ENCODE measurements at places on chromosomes 5 and 9.

- DNase-seq, result no peak
These were observed 18.0 kb upstream of the STARD4 start for GRCh38 chr5:111530298-111530740.

DNA sequence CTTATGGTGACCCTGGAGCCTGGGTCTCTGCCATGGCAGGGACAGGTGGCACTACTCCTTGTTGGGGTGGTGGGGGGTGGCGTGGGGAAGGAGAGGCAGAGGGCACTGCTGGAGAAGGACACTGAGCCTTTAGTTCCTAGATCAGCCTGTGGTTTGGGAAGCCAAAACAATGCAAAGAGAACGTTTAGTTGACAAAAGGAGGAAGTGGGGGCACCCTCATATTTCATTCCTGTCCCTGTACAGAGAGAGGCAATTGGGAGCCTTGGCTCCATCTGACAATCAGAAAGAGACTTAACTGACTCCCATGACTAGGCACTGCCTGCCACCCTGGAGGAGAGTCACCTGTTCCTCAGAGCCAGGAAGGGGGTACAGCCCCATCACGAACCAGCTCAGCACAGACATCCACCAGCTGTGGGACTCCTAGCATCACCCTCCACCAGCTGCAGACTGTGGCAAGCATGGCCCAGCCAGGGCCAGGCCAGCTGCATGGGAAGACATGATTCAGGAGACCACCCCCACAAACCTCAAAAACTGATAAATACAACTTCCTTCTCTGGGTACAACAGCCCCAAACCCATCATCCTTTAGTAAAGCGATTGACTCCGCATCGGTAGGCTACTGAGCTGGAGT lies 257.5 kb downstream of the HSPA4 start:
- no peak for DNase-seq

- DNase-seq, result no peak
These were observed 796 bp upstream of the GADD45G start for GRCh38 chr9:89603767-89604665.

DNA sequence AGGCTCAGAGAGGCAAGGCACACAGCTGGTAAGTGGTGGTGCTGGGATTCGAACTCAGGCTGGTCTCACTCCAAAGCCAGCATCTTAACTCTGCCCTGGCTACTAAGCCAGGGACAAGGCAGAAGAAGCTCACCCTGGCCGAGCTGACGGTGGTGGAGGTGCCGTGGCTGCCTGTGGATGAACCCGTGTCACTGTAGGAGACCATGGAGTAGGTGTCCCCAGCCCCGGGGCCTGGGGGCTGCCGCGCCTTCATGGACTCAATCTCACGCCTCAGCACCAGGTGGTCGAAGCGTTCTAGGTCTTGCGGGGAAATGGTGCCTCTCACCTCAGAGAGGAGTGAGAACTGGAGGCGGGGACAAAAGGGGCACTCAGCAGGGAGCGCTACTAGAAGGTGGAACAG lies 35.4 kb upstream of the AKNA start:
- DNase-seq, result no peak

- no peak for DNase-seq
These were observed 145.9 kb downstream of the PRELID2 start for GRCh38 chr5:145689235-145689634.

DNA sequence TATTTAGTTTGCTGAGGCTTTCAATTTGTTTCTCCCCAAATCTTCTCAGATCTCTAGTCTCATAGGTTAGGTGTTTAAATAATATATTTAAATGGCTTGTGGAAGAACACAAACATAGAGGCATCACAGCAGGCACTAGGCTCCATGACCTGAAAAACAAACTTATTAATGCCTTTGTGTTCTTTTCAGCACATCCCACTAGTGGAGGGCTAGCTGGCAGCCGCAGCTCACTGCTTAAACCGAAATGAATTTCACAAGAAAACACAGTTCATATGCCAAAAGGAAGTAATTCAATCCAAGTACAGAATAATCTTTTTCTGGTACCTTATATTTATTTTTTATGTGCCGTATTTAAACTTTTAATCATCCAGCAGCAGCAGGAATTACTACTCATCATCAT lies 382.5 kb downstream of the PLK2 start:
- DNase-seq, result no peak

- DNase-seq, result no peak
These were observed 284.7 kb downstream of the NR2F1-AS1 start for GRCh38 chr5:93296338-93296737.

- no peak for DNase-seq
These were observed 505.5 kb downstream of the MAT2B start for GRCh38 chr5:164010900-164011299.

DNA sequence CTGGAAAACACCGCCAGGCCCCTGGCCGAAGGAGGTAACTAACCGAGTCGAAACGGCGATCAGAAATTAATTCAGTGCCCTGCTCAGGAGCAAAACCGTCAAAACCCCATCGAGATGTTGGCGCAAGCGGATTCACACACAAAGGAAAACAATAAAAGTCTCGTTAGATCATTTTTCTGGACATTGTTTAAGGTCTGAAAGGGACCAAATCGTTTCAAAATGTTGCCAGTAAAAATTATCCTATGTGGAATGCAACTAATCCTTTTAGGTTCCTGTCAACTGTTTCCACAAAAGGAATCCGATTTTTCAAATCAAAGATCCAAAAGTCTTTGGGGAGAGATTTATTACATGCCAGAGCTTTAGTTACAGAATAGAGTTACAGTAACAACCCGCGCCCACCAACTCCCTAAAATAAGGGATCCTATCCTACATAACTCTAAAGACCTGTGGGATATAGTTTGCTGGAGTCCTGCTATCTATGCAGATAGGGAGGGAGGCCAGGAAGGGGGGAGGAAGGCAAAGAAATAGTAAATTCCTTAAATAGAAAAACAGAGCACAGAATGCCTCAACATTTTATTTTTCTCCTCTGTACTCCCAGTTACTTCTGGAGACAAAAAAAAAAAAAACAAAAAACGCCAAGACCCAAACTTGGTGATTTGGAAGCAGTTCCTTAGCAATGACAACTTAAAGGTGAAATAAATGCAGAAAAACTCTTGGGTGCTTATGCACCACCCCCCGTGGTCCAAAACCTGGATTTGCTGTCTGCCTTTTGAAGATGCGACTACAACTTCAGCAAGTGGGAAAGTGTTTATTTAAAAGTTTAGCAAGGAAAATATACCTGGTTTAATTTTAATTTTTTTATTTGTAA lies 10.6 kb downstream of the FOXD1 start:
- no peak for DNase-seq

DNA sequence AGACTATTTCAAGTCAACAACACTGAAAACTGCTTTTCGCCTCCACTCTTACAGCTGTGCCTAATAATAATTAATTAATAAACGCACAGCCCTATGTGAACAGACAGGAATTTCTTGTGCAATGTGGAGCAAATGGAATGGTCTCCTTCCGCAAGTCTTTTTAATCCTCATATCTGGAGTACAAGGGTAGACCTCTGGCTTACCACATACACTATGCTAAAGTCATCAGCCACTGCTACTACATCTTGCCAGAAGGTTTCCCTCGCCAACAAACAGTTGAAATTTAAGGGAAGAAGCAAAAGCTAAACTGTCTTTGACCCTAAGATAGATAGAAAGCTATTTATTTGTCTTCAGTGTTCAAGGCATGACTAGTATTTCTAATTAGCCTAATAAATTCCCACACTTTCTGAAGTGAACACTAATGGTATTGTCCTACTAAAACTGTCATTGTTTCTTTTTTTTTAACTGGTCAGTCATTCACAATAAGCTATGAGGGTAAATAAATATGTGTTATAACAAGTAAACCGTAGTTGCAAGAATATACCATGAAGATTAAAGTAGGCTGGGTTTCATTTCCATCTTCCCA lies 63.9 kb downstream of the GOLPH3 start:
- DNase-seq, result no peak

- DNase-seq, result no peak
These were observed 64.8 kb downstream of the HSPA4 start for GRCh38 chr5:133116601-133117000.

- no peak for DNase-seq
These were observed 69.6 kb downstream of the ANKRD33B start for GRCh38 chr5:10633271-10634049.

GRCh38 chr9:92094655-92095054 lies 20.6 kb downstream of the SPTLC1 start:
- DNase-seq, result no peak

DNA sequence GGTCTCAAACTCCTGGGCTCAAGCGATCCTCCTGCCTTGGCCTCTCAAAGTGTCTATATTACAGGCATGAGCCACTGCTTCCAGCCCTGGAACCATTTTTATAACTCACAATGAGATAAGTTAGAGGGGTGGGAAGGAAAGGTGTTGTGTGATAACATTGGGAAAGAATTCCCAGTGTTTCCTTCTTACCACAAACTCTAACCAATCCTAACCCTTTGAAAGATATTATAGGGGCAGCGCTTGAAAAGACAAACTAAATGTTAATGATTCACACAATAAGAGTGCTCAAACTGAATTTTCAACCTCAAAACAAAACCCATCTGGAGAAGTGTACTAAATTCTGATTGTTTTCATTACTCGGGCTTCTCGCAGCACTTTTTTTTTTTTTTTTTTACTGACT lies 109.7 kb downstream of the TSSK1B start:
- no peak for DNase-seq

- no peak for DNase-seq
These were observed 29.5 kb upstream of the ANKRD18A start for GRCh38 chr9:38649731-38650363.

GRCh38 chr5:160260881-160261815 lies 31.8 kb downstream of the FABP6 start:
- DNase-seq, result no peak

- no peak for DNase-seq
These were observed 13.4 kb upstream of the FBN2 start for GRCh38 chr5:128551476-128551875.
